ENCODE measurements at places on chromosomes 1 and 21.

DNA sequence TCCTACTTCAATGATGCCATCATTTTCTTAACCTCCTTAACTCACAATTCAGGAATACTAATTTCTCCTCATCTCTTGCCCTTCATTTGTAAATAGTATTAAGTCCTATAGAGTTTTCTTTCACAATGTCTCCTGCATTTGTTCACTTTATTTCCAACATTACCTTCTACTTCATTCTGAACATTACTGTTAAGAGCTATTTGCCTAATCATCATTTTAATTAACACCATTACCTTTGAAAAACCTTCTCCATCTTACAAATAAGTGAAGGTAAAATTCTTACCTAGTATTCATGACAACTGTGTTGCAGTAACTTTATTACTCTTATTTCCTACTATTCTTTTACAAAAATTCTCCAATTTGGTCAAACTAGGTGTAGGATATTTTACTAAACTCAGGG, 137.7 kb downstream of the COQ8A start:
- DNase-seq = no peak

GRCh38 chr1:38997901-38998190, 6.8 kb downstream of the AKIRIN1 start:
- DNase-seq = no peak

DNA sequence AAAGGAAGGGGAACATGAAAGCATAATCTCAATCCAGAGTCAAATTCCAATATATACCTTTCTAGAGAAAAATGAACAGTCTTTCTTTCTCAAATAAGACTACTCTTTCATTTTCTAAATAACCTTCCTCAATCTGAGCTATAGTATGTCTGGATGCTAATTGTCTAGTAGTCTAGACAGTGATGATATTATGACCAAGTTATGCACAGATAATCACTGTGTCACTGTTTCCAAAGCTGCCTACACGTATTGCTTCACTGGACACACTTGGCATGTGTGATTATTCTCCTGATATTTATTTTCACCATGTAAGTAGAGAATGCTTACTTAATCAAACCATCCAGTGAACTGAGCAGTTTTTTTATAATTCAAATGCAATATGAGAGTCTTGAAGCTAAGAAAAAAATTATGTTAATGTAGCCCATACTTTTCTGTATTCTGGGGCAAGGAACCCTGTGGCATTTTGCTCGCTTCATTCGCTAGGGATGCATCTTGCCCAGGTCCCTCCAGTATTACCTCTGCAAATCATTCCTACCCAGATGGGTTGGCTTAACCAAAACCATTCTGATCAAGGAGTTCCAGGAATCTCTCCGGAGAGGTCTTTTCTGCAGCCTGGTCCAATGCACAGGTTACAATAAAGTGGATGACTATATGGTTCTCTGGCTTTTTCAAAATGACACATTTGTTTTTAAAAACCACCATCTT, 303.1 kb upstream of the RUNX1 start:
- DNase-seq = no peak

- DNase-seq = peak; percentile 65
Observed at GRCh38 chr1:203669739-203670138, 43.1 kb downstream of the ATP2B4 start.

- peak; percentile 95 for DNase-seq
Observed at GRCh38 chr1:153946622-153947241, at the start of gene DENND4B. Gene DENND4B, minus strand, starts transcription at chr1:153946718. Its CDS starts 2,344 bp downstream, at chr1:153944374.

DNA sequence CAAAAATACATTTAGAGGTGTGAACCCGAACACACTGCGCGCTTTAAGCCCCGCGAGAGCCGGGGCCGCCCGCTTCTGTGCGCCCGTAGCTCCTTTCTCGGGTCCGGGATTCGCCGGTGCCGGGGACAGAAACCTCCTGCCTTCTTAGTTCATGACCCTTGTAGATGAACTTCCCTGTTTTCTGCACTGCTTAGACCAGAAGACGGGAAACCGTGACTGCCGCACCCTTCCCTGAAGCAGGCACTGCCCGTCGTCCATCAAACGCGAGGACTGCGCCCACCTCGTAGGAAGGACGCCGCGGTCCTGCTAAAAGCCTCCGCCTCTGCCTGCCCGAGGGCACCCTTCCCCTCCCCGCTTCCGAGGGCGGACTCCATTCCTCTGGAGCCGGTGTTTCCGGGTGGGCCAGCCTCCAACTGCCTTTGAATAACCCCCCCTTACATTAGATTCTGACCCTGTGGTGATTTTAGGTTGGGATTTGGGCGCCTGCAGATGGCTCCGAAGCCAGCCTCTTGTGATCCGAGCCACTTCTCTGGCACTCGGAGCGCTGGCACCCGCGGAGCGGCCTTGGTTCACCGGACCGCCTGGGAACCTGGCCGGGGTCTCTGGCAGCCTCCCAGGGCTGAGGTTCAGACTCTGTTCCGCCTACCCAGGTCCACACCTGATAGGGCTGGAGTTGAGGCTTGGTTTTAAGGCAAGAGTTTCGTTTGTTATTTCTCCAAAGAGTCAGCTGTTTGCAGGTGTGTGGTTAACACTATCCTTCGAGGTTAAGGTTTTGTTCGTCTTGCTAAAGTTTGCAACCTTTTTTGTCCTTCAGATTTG, 1.2 kb upstream of the PTTG1IP start:
- DNase-seq = no peak

GRCh38 chr1:94679332-94680038, 137.9 kb upstream of the F3 start:
- no peak for DNase-seq

DNA sequence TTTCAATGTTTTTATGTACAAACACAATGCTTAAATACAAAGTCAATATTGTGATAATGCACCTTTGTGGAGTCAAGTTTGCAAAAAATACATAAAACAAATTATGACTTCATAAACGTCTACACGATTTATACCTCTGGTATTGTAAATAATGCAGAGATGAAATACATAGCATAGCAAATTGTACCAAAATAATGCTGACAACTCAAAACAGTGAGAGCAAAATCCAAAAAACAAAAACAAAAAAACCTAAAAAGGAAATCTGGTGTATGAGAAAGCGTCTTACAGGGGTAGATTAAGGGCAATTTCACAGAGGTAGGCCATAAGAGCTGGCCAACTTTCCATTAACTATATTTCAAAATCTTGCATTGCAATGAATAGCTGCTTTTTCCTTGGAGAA, 161.5 kb upstream of the LRRC7 start:
- no peak for DNase-seq

DNA sequence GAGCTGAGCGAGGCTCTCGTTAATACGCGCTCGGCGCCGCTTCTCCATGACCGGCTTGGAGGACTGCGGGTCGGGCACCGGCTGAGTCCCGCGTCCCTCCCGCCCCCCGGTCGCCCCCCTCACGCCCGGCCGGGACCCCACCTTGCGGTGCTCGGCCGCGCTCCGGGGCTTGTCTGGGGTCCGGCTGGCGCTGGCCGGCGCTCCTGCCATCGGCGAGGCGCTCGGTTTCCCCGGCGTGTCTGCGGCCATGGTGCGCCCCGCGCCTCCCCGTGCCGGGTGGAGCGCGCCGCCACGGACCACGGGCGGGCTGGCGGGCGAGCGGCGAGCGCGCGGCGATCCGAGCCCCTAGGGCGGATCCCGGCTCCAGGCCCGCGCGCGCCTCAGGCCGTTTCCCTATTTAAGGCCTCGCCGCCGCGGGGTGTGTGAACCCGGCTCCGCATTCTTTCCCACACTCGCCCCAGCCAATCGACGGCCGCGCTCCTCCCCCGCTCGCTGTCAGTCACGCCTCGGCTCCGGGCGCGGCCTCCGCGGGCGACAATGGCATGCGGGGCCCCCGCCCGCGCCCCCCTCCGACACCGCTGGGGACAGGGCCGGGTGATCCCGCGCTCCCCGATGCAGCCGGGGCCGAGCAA, at the start of gene HES4:
Gene HES4 (minus strand): TSS at position 373 of the 632 bp plus-strand sequence. CDS start 124 bp downstream, at position 249.
- DNase-seq = peak; percentile 81

DNA sequence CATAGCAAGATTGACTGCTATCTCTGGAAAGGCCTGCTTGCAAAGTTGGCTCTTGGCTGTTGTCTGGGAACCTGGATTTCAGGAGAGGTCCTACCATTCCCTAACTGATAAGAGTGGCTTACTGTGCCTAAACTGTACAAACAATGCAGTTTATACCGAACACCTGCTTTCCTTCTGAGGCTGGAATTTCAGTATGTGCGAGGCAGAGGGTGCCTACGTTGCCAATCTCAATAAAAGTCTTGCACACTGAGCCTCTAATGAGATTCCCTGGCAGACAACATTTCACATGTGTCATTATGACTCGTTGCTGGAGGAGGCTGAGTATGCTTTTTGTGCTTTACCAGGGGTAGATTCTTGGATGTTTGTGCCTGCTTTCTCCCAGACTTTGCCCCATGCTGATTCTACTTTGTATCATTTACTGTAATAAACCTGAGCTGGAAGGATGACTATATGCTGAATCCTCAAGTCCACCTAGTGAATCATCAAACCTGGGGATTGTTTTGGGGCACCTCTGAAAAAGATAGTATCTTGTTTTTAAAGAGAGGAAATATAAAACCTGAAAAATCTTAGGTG, 58.9 kb upstream of the GNG4 start:
- peak; percentile 18 for DNase-seq

- DNase-seq = no peak
Observed at GRCh38 chr1:119896303-119896702, at the start of gene ADAM30. Gene ADAM30, minus strand, starts transcription at chr1:119896515. Its CDS starts 179 bp downstream, at chr1:119896336.

DNA sequence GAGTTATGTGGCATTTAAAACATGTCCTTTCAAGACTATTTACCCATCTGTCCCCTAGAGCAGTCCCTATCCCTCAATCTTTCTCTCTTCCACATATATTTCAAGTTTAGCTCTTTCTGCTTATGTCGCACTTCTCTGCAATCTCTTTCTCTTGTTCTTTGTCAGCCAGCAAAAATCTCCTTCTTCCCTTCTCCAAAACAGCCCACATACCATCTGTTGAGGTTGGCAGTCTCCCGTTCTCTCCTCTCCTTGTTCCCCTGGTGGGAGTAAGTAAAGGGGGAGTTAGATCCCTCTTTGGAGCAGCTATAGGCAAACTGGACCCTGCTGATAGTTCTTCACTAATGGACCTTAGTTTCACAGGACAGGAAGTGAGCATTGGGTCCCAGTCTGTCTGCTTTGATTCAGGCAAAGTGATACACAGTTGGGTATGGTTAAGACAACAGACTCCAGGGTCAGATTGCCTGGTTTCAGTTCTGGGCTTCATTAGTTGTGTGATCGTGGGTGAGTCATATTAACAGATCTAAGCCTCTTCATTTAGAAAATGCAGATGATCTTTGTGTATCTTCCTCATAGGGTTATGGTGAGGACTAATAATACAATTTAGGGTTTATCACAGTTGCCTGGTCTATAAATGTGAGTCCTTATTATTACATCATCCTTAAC, 19.7 kb downstream of the BRINP2 start:
- DNase-seq = no peak
